Central memory CD8-positive, alpha-beta T cell (primary cell): ENCODE measurements at places on chromosomes 1 and 21.

DNA sequence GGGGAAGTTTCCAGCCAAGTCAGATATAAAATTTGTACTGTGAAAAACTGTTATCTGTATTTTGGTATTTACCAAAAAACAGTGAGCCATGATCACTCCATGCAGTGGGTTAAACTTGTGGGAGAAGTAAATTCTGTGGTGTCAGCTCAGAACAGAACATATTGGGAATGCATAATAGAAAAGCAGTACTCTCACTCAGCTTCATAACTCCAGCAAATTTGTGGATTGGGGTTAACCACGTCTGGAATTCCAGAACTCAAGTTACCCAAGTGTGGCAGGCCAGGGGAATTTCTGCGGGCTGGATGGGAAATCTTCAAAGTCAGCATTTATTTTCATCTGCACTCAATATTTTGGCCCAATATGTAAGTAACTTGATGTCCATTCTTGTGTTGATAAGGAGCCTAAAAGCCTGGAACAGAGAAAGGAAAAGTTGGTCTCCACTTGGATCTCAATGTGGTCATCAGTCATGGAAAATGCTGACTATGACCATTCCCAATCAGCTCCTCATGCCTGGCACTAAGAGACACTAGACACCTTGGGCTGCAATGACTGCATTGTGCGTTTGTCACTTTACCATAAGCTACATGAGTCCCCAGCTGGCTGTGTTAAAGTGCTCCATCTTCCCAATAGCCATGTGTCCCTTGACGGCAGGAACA lies 39.1 kb upstream of the ENAH start:
- H3K27ac ChIP-seq = no peak overlapping the region
- H3K27me3 ChIP-seq = peaks cover 26% of the 10 kb centered on the region
- no peaks in the 10 kb centered on the region for H3K4me1 ChIP-seq
- no peaks in the 10 kb centered on the region for H3K36me3 ChIP-seq
- no peak overlapping the region for H3K4me3 ChIP-seq

DNA sequence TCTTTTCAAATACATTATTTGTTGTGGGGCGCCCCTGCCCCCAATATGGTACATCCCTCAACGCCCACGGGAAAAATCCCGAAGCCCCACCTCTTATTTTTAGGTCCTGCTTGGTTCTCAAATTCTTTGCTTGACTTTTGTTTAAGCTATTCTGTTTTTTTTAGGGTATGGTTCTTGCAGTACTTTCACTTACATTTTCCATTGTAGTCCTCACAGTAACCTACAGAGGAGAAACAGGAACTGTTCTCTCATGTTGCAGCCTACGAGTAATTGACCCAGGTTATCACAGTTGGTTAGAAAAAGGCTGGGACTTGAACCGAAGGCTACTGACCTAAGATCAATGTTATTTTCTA lies 697 bp upstream of the C21orf91 start:
- H3K4me1 ChIP-seq = peaks cover 27% of the 10 kb centered on the region
- peak overlapping the region; percentile 95 for H3K27ac ChIP-seq
- peak overlapping the region; percentile 83 for H3K4me3 ChIP-seq
- DNase-seq = no peak
- peaks cover 24% of the 10 kb centered on the region for H3K36me3 ChIP-seq

DNA sequence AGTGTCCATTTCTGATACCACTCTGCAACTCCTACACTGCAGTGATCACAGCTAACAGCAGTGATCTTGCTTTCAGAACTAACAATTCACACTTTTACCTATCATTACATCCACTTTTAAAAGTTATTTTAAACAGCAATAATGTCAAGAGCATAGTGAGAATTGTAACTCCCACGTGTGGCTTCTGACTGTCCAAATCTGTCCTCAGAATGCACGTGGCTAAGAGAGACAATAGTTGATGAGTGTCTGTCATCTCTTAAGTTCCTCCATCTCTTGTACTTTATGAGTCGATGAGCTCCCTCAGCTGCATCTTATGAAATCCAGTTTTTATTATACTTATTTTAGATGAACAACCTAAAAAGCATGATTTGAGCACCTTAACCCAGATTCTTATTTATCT lies 16.5 kb upstream of the CFHR5 start:
- H3K4me1 ChIP-seq = no peaks in the 10 kb centered on the region
- no peak for DNase-seq
- H3K36me3 ChIP-seq = no peaks in the 10 kb centered on the region
- no peaks in the 10 kb centered on the region for H3K27me3 ChIP-seq
- H3K4me3 ChIP-seq = no peak overlapping the region

- DNase-seq = no peak
- H3K4me1 ChIP-seq = no peaks in the 10 kb centered on the region
These were observed 83.8 kb upstream of the ACTL8 start for GRCh38 chr1:17671314-17671705.

DNA sequence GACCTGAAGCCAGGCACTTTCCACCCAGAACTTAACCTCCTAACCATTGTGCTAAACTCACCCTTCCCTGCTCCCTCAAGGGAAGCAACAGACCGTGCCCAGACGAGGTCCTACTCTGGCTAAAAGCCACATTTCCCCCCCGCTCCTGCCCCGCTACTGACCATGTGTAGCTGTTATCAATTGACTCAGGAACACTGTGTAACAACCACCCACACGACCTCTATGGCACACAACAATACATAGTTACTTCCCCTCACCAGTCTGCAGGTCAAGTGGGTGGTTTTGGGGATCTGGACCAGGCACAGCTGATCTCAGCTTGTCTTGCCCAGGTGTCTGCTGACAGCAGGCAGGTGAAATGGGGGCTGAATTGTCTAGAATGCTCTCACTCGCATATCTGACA lies 40.1 kb downstream of the CAMK2N1 start:
- no peak overlapping the region for H3K4me3 ChIP-seq
- H3K4me1 ChIP-seq = no peaks in the 10 kb centered on the region

- no peak overlapping the region for H3K27ac ChIP-seq
- no peak for DNase-seq
- no peaks in the 10 kb centered on the region for H3K27me3 ChIP-seq
- no peak overlapping the region for H3K4me3 ChIP-seq
- peaks cover 1% of the 10 kb centered on the region for H3K36me3 ChIP-seq
These were observed 24.8 kb upstream of the ITPKB start for GRCh38 chr1:226763905-226764264.

- peaks cover 63% of the 10 kb centered on the region for H3K36me3 ChIP-seq
- peak overlapping the region; percentile 90 for H3K27ac ChIP-seq
- peak overlapping the region; percentile 85 for H3K4me3 ChIP-seq
- peak; percentile 68 for DNase-seq
- no peaks in the 10 kb centered on the region for H3K27me3 ChIP-seq
- H3K4me1 ChIP-seq = peaks cover 87% of the 10 kb centered on the region
These were observed 17.6 kb downstream of the ATP8B2 start for GRCh38 chr1:154342836-154343472.

- H3K4me1 ChIP-seq = peaks cover 62% of the 10 kb centered on the region
- H3K27me3 ChIP-seq = peaks cover 9% of the 10 kb centered on the region
- H3K4me3 ChIP-seq = peak overlapping the region; percentile 95
- H3K36me3 ChIP-seq = peaks cover 34% of the 10 kb centered on the region
- DNase-seq = no peak
- H3K27ac ChIP-seq = peak overlapping the region; percentile 100
These were observed 558 bp downstream of the PAXBP1 start for GRCh38 chr21:32770871-32771523.
